ENCODE measurements at places on chromosomes 3 and 15.

DNA sequence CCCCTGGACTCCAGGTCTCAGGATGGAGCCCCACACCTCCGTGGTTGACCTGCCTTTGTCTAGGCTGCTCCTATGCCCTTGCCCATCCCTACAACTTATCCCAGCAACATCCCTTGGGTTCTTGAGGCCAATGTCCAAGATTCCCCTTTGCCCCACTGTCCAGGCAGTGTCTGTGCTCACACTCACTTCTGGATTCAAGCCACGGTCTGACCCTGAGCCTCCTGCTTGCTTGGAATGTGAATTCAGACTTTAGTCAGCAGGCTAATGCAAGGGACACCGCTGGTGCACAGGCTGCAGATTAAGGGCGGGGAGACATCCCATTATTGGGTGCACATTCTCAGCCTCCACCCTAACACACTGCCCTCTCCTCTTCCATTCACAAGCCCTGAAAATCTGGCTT is 154.1 kb downstream of the WNT5A start:
- no peak for DNase-seq

DNA sequence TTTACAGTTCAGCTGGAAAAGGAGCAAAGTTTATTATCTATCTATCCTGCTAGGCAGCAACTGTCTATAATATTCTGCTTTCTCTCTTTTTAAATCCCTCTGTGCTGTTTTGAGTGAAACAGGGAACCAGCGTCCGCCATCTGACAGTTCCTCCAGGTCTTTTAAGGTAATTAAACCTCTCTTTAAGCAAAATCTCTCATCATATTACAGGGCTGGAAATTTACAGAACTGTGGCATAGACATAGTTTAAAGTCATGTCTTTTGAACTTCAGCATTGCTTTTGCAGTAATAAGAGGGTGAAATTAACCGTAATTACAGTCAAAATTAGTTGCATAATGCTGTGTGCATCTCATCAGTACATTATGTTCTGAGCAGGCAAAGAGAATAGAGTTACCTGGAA is 263.4 kb upstream of the KCNMB2 start:
- no peak for DNase-seq

- DNase-seq = no peak
Observed at GRCh38 chr15:39942101-39942752, 8.3 kb downstream of the EIF2AK4 start.

DNA sequence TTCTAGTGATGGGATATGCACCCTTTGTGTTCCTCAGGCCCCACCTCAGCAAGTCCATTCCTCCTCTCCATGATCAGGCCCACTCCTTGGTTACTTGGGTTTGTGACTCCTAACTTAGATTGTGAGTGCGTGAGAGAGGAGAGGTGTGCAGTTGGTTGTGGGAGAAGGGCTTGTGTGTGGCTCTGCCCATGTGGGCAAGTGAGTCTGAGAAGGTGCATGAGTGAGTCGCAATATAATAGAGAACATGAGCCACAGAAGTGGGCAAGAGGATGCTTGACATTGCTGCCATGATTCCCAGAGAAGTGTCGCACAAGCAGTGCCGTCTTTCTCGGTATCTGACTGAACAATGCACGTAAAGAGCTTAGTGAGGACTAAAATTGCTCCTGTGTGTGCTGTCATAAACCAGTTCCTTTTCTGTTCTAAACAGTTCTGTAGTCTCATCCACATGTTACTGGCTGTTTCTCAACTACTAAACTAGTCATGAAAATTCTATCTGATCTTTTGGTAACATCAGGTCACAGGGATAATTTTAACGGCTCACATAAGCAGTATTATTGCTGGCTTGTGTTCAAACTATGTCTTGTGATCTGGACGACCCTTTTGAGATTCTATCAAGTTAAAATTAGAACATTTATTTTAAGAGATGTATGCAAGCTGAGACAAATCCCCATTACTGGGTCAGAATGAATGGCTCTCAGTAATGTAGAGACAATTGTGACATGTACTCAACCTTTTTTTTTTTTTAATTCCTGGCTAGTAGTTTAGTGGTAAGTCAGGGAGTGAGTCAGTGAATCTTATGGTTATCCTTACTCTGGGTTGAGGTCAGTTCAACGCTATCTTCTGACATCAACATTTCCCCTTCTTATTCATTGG is 25.6 kb downstream of the GYG1 start:
- DNase-seq = no peak

DNA sequence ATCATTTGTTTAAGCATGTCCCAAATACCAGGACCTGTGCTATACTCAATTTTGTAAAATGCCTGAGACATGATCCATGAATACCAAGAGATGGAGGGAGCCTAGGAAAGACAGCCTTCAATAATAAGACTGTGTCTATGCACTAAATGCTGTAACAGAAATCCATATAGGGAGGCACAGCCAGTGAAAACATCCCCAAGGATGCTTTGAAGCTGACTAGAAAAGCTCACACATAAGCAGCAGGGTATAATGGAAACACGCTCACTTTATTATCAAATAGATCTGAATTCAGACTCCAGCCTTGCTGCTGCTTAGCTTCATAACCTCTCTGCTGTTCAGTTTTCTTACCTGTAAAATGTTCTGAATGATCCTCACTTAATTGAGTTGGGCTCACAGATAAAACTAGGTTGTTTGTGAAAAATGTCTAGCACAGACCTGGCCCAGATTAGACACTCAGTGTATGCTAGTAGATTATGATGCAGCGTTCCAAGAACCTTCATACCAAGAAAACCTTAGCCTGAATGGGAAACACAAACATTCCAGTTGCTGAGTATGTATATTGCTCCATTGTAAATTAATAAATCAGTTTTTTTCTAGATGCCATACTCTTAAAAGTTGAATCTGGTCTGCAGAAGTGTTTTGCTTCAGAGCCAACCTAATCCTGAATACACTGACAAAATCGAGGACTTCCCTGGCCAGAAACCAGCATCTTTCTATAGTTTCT is 3.8 kb upstream of the LARP6 start:
- no peak for DNase-seq

GRCh38 chr3:114627770-114628169 is 333.9 kb downstream of the TIGIT start:
- no peak for DNase-seq

- no peak for DNase-seq
Observed at GRCh38 chr3:5480190-5480589, 292.7 kb downstream of the EDEM1 start.

GRCh38 chr15:93073465-93073952 is 15.5 kb downstream of the RGMA start:
- no peak for DNase-seq

DNA sequence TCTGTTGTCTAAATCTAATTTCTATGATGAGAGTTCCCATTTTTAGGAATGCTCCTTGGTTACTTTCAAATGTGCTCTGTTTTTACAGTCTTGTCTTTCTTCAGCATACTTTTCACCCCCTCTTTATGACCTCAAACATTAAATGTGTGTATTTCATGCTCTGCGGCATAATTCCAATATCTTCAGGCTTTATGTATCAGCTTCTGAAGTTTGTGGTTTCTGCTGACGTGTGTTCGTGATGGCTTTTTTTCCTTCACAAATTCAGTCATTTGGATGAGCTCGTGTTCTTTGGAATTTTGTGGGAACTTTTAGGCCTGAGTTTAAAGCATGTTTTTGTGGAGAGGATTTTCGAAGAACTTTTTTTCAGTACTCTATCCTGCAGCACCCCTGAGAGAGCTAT is 97.7 kb upstream of the CHRNA7 start:
- DNase-seq = no peak

GRCh38 chr3:12965999-12966846 is 107.0 kb downstream of the IQSEC1 start:
- DNase-seq = no peak

- no peak for DNase-seq
Observed at GRCh38 chr3:194492001-194492400, 5.2 kb upstream of the ATP13A3 start.

DNA sequence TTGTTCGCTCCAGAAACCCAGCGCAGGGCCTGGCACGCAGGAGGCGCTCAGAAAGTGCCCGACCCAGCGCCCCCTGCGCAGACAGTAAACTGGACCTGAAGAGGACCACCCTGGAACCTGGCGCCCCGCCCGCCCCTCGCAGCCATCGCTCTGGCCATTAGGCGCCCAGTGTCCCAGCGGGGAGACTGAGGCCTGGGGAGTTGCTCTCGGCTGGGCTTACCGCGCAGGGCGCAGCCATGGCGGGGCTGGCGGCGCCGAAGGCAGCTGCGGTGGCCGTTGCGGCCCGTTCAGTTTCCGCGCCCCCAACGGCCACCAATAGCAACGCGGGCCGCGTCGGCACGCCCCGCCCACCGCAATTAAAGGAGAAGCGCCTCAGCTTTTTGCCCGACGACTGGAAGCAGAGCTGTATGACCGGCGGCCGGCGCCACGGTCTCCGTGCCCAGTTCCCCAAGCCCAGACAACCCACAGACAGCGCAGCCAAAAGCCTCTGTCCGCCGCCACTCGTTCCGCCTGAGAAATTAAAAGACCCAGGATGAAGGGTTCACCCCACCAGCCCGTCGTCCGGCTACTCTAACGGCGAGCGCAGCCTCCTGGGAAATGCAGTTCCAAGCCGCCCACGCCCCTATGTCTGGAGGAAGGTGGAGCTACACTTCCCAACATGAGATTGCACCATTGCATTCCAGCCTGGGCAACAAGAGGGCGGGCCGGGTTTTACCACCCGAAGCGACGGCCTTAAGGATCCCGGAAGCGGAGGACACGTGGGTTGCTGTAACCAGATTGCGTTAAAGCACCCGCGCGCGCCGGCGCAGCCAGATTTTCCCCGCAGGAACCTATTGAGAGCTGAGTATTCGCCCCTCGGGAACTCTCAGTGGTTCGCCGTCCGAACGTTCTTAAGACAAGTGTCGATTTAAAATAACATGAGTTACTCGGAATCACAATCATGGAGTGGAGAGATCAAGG is at the start of gene POC1A:
TSS of gene POC1A (minus strand) at position 289 of the 960 bp plus-strand sequence. CDS start at position 238, 51 bp downstream.
- peak; percentile 82 for DNase-seq

- no peak for DNase-seq
Observed at GRCh38 chr3:20574746-20575145, 388.7 kb upstream of the SGO1 start.

GRCh38 chr3:66858656-66859381 is 139.3 kb upstream of the KBTBD8 start:
- no peak for DNase-seq

DNA sequence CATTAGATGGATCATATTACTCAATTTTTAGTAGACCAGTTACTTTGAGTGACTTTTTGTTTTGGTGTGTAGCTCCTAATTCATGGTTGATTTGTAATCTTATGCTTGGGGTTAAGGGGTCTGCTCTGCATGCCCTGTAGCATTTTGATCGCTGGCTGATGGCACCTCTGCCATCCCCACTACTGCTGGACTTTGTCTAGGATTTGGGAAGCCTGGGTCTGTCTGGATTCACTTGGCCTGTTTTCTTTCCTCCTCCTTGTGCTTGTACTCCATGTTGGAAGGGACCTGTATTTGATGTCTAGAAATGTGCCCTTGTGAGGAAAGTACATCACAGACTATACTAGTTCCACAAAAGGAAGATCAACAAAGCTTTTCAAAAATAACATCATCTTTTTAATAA is 154.1 kb downstream of the FNDC3B start:
- DNase-seq = no peak

DNA sequence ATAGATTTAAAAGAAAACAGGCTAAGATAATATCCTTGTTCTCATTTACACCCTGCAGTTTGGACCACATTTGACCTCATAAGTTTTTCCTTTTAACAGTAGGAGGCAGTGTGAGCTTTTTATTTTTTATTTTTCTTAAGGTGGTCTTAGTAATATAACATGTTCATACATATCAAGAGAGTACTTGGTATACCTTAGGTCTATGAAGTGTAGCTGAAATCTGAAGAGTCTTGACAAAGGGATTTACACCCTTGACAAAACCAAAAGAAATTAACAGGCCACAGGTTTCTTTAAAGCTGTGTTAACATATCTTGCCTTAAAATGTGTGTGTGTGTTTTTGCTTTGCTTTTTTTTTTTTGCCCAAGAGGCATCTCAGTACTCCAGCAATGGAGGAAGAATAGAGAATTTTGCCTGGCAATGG is 3.2 kb downstream of the RAP2B start:
- DNase-seq = no peak

DNA sequence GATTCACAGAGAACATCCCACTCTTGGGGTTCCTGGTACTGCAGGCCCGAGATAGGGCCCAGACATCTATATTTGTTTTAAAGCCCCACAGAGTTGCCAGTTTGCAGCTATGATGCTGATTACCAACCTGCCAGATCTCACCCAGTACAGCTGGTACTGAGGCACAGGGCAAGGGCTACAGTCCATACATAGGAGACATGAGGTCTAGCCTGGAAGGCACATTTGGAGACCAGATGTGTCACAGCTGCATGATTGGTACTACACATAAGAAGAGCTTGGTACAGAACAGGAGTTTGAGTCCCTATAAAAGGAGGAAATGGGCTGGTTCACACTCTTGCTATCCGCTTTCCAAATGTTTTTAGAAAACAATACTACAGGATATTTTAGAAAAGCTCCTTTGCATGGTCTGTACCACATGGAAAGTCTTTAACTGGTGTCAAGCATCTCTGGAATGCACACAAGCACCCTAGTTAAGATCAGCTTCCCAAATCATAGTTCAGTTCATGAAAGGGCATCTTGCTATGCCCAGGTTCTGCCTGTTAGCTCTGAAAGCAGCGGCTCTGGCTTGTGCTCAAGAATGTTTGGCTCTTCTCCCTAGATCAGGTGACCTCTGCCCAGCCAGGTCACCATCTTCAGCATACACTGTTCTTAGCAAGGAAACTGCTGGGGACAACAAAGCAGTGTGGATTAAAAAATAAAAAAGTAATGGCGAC is 20.6 kb downstream of the MTMR14 start:
- DNase-seq = no peak

DNA sequence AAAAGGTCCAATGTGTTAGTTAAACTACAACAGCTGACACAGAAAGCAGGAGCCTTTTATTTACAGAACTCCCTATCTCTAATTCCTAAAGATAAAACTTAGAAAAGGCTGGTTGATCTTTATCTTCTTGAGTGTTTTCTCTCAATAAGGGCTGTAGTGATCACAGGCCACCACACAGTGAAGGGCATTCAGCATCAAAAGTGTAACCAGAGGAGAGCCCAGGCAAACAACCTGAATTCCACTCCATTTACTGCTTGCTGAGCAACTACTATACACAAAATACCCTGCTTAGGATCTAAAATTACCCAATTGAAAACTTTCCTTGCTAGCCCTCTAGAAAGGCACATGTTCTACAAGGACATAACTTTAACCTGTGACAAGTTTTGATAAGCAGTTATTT is 122.7 kb downstream of the MEIS2 start:
- no peak for DNase-seq

- DNase-seq = no peak
Observed at GRCh38 chr3:111351334-111351733, 190.7 kb upstream of the CD96 start.

- DNase-seq = no peak
Observed at GRCh38 chr15:79003896-79004295, 59.0 kb upstream of the CTSH start.
